ENCODE measurements at places on chromosomes 6 and 20.

- peak; percentile 69 for DNase-seq
Measured at GRCh38 chr6:30781743-30782424, 37.5 kb upstream of the IER3 start.

DNA sequence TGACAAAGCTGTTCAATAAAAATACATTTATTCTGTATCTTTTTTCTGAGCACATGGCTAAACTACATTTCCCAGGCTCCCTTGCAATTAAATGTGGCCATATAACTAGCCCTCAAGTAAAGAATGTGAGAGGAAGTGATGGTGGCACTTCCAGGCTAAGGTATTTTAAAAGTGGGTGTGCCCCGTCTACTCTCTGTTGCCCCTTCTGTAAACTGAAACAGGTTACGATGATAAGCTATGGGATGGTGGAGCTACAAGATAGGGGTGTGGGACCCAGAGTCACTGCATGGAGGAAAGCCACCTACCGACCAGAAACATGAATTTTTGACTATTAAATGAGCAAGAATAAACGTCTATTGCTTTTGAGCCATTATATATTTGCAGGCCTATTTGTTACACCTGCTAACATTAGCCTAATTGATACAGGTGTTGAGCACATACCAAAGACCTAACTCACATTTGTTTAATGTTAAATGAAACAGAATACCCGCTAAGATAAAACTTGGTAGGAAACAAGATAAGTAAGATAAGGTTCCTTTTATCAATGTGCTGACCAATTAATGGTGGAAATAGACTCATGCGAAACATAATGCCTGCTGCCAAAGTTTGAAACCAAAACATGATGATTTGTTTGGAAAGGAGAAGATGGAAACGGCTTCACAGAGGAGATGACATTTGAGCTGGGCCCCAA lies 3.1 kb downstream of the FYN start:
- DNase-seq, result no peak

GRCh38 chr6:158501360-158502262 lies 58.3 kb upstream of the TMEM181 start:
- no peak for DNase-seq

DNA sequence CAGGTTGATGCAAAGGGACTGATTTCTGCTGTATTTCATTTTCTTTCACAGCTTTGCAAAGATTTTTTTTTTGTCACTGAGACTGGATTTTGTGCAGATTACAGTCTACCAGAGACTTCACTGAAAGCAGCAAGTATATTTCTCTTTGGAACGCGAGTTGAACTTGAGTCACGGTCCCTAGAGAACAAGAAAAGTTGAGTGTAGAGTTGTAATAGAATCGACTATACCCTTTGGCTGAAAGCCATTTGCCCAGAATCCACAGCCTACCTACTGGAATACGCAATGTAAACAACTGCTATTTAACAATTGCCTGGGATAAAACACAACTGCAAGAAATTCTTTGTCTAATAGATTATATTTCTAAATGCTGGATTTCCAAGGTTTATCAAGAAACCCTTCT lies 520.6 kb downstream of the HDGFL1 start:
- no peak for DNase-seq

DNA sequence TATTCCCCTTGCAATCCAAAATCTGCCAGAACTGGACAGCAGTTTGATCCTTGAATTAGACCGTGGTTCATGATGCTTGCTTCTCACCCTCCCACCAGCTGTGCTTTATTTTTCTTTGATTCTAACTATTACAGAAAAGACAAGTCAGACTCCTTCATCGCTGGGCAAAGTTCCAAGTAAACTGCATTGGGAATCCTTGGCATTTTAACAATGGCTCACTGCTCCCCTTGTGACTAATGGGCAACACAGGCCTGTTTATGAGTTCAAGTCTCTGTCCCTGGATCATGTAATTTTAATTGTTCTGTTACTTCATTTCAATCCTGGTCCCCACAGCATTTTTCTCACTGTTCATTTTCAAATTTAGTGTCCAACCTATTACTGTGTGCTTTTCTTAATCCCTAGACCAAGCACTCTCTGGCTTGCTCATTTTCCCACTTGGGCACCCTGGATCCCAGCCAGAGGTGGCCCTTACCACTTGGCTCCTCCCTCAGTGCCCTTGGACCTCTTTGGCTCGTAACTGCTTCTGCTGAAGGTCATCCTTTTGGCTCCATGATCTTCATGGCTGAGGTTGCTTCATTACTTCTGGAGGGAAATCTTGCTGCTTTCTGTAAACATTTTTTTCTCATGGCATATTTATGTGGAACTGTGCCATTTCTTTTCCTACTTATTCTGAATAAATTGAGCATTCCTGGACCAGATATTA lies 32.8 kb downstream of the PSMB9 start:
- no peak for DNase-seq

- DNase-seq, result peak; percentile 32
Measured at GRCh38 chr20:11755071-11755841, 162.4 kb upstream of the BTBD3 start.

GRCh38 chr6:13990796-13991195 lies 66.0 kb downstream of the RNF182 start:
- no peak for DNase-seq

GRCh38 chr20:36887752-36888090 lies 11.8 kb downstream of the TLDC2 start:
- no peak for DNase-seq

- no peak for DNase-seq
Measured at GRCh38 chr6:30172681-30173080, 9.3 kb downstream of the TRIM15 start.

DNA sequence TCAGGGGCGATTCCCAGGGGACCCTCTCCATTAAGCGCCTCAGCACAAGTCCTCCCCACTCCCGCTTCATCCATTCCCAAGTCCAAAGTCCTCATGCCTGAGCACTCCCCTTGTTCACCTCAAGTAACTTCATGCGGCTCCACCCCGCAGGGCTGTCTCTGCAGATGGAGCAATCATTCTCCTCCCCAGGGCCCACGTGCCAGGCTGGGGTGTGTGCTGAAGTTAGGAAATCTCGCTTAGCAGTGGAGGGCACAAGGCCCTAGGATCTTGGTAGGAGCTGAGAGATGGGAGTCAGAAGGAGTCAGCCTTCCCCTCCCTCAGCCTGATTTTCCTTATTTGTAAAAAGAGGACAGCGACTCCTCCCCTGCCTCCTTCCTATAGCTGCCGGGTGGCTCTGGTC lies 3.5 kb downstream of the TGM3 start:
- no peak for DNase-seq

DNA sequence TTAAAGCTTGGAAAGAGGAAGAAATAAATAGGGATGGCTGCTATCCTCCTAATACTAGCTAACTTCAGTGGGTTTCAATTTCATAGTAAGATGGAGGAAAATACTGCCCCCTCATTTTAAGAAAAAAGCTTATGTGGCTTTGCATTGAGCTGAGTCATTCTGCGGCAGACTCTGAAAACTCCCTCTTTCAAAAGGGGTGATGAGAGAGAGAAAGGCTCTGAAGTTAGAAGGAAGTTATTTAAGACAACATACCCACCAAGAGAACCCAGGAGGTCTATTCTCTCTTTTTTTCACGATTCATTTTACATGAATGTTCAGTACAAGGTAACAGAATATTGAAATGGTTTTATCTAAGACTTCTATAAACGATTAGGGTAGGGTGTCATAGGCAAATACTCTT lies 4.5 kb downstream of the PRDM13 start:
- DNase-seq, result no peak

DNA sequence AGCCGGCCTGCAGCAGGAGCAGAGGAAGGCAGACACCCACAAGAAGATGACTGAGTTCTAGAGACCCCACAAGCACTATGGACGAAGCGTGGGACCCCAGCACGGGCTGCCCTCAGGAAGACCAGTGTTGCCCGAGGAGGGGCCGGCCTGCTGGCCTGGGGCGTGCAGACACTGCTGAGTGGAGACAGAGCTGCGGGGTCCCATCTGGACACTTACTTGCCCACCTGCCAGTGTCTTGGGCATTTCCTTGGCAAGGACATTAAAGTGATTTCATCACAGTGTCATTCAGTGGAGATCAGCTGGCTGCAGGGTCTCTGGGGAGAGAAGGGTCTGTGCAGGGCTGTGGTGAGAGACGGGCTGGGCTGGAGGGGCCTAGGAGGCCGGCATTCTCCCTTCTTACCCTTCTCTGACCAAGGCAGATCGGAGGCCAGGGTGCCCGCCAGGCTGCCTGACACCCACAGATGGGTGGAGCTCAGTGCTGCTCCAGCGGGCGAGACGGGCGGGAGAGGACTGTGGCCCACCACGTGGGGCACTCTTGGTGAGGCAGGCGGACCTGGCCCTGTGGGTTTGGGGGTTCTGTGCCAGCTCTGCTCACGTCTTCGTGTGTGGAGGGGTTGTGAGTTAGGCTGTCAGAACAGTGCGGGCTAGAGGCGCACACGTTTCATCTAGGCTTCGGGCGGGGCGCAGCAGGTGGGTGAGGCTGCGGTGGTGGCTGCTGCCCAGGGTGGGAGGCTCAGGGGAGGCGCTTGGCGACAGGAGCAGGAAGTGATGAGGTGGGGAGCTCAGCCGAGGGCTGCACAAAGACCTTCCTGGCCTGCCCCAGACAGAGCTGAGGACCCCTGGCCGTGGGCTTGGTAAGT lies at the start of gene LIME1:
LIME1 (plus strand) TSS at position 806 of the 860 bp plus-strand sequence. CDS start 886 bp downstream, outside the sequence.
- DNase-seq, result no peak

DNA sequence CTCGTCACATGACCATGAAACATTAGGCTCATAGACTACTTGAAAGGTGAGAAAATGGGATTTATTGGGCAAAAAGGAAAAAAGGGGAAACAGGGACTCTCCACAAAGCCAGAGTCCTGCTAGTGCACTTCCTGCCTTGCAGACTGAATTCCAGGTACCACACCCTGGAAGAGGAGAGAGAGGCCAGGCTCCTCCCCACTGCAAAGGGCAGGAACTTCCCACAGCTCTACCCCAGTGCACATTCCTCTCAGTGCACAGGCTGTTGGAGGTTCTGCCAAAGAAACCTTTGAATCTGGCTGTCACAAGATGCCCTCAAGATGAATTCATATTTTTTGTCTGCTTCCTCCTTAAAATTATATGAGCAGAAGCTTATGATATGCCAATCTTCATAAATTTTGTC lies 920.4 kb upstream of the GJE1 start:
- DNase-seq, result no peak

DNA sequence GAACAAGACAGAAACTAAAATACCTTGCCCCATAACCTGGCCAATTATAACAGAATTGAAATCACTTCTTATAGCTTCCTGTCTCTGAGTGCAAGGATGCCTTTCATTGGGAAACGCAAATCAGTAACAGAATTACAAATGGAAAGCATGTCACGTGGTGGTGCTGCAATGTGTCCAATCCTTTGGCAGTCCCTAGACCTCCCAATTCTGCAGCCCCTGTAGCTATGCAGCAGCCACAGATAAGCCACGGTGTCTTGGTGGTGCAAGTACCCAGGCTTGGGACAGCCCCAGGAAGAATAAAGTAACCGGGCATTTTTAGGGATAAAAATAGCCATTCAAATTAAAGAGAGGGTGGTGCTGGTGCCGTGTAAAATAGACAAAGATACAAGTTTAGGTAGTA lies 134.6 kb upstream of the CCN2 start:
- no peak for DNase-seq

GRCh38 chr20:6692566-6693173 lies 74.8 kb upstream of the BMP2 start:
- no peak for DNase-seq

DNA sequence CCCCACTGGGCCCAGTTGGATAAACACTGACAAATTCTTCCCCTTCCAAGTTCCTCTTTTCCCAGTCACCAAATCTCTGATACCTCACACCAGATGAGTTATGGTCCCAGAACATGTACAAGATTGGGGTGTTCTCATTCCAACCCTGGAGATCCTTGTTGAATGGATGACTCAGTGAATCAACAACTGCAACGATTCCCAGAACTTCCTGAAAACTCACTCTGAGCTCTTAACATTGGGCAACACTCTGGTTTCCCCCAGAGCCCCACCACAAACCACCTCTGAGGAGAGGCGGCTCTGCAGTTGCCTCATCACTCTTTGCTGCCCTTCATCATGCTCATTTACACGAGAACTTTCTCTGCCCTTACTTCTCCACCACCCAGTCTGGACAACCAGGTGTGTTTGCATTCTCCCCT lies 115.2 kb downstream of the MRPL14 start:
- no peak for DNase-seq

GRCh38 chr6:122715725-122716124 lies 63.8 kb upstream of the FABP7 start:
- no peak for DNase-seq

- no peak for DNase-seq
Measured at GRCh38 chr20:46638898-46639274, 12.4 kb downstream of the SLC13A3 start.

DNA sequence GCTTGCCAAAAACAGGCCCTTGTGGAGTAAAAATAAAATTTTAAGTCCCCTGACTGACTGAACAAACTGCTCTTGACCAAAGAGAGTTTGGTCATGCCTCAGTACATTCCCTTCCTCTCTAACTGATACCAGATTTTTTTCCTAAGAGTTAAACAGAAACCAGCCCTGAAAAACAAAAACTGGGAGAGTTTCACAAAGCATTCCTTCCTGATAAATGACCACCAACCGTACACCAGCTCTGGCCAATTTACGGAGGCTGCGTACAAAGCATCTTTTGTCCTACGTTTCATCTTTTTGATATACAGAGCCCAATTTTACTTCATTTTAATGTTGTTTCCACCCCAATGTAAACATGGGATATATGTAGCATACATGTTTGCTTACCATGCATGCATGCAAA lies 477.4 kb upstream of the HTR1E start:
- DNase-seq, result no peak

DNA sequence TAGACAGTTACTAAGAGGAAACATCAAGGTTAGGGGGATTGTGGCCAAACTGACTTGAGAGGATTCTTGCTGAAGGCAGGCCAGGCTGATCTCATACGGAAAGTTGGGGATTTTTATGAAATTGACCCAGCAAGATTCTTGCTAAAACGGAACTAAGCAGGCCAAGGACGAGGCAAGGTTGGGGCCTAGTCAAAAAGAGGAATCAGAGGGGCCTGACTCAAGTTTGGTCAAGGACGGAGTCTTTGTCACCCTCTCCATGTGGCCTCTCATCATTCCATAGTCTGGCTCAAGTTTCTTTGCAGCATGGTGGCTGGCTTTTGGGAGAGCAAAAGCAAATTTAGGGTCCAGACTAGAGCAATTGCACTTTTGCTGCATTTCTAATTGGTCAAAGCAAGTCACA lies 7.9 kb upstream of the HECA start:
- DNase-seq, result no peak

DNA sequence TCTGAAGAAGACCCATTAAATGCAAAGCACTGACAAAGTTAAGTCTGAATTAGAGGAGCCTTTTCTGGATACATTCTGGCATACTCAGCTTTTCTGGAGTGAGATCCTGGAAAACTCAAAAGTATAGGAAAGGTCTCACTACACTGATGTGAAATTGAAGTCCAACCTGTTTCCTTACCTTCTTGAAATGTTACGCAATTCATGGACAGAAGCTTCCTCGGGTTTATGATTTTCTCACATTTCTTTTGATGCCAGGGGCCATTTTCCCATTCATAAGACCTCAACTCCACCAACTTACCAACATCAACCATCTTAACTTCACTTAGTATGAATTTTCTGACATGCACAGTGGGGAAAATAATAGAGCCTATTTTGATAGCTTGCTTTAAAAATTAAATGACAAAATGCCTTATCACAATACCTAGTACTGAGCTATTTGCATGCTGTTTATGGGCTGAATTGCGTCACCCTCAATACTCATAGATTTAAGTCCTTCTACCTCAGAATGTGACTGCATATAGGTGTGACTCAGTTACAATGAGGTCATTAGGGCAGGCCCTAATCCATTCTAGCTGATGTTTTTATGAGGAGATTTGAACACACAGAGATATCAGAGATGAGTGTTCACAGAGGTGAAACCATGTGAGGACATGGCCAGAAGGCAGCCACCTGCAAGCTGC lies 73.4 kb upstream of the RAB32 start:
- no peak for DNase-seq
